ENCODE measurements at places on chromosomes 12 and 14.

DNA sequence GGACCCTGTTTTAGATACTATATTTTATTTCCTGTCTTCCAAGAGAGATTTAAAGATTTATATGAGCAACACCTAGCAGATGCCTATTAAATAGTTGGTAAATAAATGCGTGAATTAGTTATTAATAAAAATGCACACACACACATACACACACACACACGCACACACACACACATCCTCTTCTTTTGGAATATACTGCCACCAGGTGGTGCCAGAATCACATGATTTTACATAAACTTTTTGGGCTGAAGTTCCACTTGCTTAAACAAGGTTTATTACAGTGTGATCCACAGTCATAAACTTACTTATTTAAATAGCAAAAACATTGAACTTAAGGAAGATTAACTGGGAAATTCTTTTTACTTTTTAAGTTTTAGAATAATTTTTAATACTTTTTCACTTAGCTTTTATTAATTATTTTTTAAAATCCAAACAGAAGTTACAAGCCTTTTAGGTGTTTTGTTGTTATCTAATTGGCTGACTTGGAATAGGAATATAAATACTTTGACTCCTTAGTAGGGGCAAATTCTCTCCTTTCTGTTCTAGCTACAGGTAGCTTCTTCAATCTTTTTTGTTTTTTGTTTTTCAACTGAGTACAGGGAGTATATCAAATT is 17.5 kb downstream of the RAD51B start:
- no peak for DNase-seq

- peak; percentile 73 for DNase-seq
These were observed 136.1 kb upstream of the WSCD2 start for GRCh38 chr12:107992870-107993451.

DNA sequence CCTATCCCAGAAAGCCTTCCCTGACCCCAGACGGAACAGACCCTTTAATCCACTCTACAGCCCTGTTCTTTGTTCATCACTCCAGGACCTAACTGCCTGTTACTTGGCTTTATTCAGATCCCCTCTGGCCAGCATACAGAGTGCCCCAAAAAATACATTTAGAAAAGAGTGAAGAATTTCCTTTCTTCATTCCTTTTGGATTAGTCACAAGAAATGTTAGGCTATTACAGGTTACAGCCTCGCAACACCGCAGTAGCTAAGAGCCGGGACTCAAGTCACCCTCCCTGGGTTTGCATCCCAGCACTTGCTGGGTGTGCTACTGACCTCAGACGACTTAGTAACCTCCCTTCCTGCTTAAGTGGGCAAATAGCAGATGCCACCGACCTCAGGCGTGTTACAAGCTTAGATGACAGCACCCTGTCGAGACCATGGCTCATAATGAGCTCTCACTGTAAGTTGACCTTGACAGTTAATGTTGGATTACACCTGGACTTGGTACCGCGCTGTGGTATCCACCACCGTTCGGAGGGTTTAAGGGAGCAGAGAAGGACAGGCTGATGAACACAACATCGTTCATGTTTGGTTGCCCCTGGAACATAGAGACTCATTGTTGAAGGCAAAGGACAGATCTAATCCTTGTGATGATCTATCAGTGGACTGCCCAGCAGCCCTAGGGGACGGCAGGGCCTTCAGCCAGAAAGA is 12.9 kb downstream of the GLRX5 start:
- DNase-seq, result peak; percentile 35

DNA sequence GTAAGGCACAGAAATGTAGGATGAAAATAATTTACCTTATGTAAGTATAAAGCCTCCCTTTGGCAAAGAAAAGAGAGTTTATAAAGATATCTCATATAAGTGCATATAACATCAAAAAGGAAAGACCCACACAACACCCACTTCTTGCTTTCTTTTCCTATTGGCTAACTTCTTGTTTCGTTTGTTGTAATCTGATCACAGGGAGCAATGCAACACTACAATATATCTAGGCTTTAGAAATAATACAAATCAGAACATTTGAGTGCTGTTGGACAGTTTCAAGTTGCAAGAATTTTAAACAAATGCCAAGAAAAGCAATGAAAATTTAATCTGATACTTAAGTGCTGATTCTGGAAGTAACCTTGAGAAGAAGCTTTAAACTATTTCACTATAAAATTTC is 1.3 kb downstream of the FGD6 start:
- DNase-seq, result no peak

DNA sequence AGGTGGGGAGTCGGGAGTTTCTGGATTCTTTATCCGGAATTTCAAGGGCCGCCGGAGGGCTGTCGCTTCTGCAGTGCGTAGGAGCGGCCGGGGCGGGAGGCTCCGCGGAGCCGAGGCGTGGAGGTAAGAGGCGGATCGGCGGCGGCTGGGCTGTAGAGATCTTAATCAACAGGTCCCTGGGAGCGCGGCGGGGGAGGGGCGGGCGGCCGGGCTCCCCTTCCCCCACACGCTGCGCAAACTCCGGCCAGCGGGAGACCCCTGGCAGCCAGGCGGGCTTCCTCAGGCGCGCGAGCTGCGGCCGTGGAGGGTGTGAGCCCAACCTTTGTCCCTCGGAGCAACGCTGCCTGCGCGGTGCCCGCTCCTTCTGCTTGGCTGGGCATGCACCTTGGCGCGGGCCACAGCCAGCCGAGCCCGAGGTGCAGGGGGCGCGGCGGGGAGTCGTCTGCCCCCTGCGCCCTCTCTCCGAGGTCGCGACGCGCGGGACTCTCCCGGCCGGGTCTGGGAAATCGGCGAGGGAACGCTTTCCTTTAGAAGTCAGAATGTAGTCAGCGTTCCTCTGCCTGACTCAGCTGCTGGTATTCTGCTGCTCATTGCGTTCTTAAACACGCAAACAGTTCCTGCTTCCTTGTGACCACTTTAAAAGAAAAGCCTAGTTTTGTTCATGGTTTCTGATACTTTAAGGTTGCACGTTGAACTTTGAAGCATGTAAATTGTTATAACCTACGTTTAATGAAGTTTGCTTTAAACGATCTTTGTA is at the start of gene PALS1:
Gene PALS1, plus strand, starts transcription at position 25 of the 757 bp plus-strand sequence. CDS start 37,736 bp downstream, outside the sequence.
- peak; percentile 24 for DNase-seq

DNA sequence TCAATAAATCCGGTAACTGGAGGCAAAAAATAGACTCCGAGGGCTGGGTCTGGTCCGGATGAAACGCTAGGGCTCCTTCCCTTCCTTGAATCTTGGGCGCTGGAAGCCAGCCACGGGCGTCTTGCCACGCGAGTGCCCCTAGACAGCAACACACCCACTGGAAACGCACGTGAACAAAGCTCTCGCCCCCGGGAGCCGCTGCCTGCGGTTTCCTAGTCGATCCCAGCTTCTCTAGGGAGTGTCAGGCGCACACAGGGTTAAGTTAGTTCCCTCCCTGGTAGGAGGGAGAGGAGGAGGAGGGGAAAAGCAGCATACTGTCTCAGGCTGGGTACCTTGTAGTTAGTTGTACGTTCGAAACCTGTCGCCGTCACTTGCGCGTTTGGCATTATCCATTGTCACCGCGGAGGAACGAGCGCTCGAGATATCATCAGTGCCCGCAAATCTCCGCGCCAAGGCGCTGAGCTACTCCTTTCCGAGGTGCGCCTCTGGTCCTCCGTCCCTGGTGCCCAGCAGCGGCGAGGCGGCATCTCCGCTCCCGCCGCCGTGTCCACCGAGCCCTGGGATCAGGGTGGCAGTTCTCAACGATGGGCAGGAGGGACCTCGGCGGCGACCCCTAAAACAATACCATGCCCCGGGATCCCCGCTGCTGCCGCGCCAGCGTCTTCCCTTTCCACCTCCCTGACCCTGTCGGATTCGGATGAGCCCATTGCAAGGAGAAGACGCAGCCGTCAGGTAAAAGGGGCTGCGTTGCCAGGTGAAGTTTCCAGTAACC is at the start of gene FLRT2:
Gene FLRT2, plus strand, starts transcription at position 342 of the 772 bp plus-strand sequence. CDS start 91,371 bp downstream, outside the sequence.
- DNase-seq, result no peak

- no peak for DNase-seq
These were observed 37.0 kb downstream of the CCDC91 start for GRCh38 chr12:28227251-28227650.

DNA sequence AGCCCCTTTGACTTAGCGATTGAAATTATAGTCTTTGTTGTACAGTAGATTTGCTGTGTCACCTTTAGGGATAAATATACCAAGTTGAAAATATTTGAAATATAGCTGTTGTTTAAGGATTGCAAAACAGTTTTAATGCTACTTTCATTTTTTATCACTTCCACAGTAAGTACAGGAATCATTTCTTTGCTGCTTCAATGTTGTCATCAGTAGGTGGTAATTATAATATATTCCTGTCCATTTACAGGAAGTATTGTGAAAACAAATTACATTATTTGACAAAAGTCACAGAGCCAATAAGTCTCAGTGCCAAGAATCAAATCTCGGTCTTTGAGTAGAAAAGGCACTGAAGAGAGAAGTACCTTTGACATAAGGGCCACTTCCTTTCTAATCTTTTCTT is 342.6 kb upstream of the RGS6 start:
- DNase-seq, result no peak

DNA sequence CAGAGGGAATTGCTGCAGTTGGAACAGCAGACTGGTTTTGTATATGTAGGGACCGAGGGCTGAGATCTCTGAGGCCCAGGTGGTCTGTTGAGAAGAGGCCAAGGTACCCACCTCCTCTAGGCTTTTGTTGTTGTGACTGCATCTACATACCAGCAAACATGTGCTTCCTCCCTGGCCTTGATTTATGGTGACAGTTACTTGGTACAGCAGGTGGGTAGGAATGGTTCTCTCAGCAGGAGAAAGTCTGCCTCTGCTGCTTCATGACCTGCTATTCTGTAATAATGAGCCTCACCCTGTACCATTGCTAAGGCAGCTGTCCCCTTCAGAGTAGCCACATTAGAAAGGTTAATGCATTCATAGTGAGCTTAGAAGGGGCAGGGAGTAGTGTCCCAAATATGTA is 196.7 kb upstream of the PELI2 start:
- no peak for DNase-seq

- DNase-seq, result no peak
These were observed 216.1 kb downstream of the PPM1H start for GRCh38 chr12:62718762-62719426.

DNA sequence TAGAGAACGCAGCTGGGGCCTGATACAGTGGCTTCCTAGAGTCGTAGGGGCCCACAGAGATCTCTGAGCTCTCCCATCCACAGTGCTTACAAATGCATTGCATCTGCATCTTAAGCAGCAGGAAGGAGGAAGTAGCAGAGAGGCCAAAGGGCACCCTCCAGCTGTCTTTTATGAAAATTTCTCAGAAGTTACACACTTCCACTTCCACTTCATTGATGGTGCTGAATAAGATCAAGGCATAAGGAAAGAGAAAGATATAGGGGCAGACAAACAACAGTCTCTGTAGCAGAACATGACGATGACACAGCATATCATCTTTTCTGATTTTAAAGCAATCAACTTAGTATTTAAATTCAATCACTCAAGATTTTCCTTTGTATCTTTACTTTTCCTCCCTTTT is 51.6 kb upstream of the ABCC9 start:
- no peak for DNase-seq

DNA sequence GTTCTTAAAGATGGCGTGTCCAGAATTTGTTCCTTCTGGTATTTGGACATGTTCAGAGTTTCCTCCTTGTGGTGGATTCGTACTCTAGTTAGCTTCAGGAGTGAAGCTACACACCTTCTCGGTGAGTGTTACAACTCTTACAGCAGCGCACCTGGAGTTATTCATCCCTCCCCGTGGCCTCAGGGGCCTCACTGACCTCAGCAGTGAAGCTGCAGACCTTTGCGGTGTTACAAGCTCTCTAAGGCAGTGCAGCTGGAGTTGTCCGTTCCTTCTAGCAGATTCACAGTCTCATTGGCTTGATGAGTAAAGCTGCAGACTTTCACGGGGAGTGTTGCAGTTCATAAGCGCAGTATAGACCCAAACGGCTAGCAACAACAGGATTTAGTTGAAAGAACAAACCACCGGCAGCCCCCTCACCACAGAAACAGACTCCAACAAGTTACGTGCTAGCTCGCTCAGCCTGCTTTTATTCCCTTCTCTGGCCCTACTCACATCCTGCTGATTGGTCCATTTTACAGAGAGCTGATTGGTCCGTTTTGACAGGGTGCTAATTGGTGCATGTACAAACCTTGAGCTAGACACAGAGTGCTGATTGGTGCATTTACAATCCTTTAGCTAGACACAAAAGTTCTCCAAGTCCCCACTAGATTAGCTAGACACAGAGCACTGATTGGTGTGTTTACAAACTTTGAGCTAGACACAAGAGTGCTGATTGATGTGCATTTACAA is 4.5 kb upstream of the CDKN3 start:
- no peak for DNase-seq

DNA sequence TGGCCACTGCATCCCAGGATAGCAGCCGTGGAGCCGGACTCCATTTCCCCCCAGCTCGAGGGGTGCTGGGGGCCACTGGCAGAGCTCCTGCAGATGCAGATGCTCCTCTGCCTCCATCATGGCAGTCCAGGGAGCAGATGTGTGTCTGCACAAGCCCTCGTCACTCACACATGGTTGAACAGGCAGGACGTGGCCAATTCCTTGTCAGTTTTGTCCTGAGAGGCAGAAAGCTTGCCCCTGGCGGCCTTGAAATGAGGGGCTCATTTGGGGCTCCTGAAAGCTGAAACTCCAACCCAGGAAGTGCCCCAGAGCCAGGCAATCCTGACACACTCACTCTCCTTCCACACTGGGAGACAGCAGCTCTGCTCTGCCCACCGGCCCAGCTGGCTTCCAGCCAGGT is 100.9 kb upstream of the C14orf180 start:
- no peak for DNase-seq

DNA sequence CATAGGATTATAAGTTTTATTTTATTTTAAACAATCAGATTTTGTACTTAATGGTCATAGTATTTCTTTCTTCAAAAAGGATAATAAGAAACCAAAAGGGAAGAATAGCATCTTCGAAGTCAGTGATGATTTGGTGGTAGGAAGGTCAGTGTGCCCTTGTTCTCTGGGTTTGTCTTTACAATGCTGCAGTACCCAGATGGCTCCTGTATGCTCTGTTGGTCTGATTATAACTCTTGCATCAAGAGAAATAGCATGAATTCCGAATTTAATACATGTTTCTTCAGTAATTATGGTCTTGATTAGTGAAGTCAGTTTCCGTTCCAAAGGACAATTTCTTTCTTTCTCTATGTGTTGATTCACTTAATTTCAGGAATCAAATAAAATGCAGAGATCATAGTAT is 180.2 kb downstream of the TMTC2 start:
- DNase-seq, result no peak

- peak; percentile 47 for DNase-seq
These were observed 10.1 kb upstream of the SPATS2 start for GRCh38 chr12:49357103-49357678.

- DNase-seq, result no peak
These were observed 64.9 kb downstream of the MIPOL1 start for GRCh38 chr14:37262649-37263048.
